ENCODE measurements at places on chromosomes 13 and 19. TPM values are rescaled to one million over a fixed set of nuclear protein-coding genes. Genes with fewer than 3 reads are reported as not detected.

DNA sequence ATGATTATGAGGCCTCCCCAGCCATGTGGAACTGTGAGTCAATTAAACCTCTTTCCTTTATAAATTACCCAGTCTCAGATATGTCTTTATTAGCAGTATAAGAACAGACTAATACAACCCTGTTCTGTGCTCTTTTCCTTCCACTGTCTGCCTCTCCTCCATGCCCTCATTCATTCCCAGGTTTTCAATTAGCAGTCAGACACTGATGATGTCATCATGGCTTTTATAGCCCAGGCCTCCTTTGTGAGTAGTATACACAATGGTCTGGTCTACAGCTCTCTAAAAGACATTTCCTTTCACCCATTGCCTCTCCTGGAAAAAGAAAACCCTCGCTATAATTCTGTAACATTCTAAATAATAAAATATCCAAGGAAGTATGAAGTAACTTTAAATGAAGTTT lies 25.5 kb downstream of the FGF14 start:
- H3K27ac ChIP-seq, result no peak overlapping the region
- no peaks in the 10 kb centered on the region for H3K27me3 ChIP-seq
- no peaks in the 10 kb centered on the region for H3K4me1 ChIP-seq

DNA sequence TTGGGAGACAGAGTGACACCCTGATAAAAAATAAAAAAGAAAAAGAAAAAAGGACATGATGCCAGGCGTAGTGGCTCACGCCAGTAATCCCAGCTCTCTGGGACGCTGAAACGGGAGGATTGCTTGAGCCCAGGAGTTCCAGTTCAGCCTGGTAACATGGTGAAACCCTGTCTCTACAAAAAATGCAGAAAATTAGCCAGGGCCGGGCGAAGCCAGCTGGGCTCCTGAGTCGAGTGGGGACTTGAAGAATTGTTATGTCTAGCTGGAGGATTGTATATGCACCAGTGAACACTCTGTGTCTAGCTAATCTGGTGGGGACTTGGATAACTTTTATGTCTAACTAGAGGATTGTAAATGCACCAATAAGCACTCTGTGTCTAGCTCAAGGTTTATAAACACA lies 32.3 kb downstream of the TMPRSS9 start:
- H3K4me1 ChIP-seq, result no peaks in the 10 kb centered on the region
- H3K36me3 ChIP-seq, result no peaks in the 10 kb centered on the region
- H3K27ac ChIP-seq, result no peak overlapping the region
- no peaks in the 10 kb centered on the region for H3K27me3 ChIP-seq

DNA sequence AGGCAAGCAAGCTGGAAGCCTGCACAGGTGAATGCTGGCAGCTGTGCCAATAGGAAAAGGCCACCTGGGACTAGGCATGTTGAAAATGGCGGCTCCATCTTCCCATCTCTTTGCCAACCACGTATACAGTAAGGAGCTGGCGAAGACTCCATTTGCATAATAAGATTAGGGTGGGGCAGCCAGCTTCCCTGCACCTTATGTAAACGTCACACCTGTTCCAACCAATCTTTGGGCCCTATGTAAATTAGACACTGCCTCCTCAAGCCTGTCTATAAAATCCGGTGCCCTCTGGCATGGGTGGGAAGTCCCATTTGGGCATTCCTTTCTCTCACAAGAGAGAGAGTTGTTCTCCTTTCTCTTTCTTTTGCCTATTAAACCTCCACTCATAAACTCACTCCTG lies 16.8 kb downstream of the ADGRE2 start:
- no peak overlapping the region for H3K4me3 ChIP-seq
- no peak overlapping the region for H3K27ac ChIP-seq
- H3K36me3 ChIP-seq, result no peaks in the 10 kb centered on the region
- no peaks in the 10 kb centered on the region for H3K4me1 ChIP-seq
- no peak for DNase-seq

GRCh38 chr13:102197193-102197592 lies 204.7 kb downstream of the FGF14 start:
- no peaks in the 10 kb centered on the region for H3K27me3 ChIP-seq
- H3K4me3 ChIP-seq, result no peak overlapping the region
- no peaks in the 10 kb centered on the region for H3K36me3 ChIP-seq
- DNase-seq, result no peak

DNA sequence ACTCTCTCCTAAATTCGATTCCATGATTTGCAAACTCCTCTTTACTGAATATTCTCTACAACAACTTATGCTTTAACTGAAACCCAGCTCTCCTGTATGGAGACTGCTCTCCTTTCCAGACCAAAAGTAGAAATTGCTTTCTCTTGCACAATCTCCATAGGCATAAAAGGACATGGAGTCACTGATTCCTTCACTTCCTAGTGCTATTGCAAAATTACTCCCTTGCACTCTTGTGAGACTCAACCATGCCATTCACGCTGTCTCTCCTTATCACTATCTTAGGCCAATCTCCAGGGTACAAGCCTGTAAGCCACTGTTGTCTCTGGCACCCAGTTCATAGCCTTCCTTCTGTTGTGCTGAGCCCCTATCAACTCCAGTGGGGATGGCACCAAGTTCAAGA lies 30.6 kb downstream of the SERPINE3 start:
- DNase-seq, result no peak
- no peaks in the 10 kb centered on the region for H3K4me1 ChIP-seq
- no peak overlapping the region for H3K4me3 ChIP-seq
- H3K36me3 ChIP-seq, result no peaks in the 10 kb centered on the region
- H3K27me3 ChIP-seq, result no peaks in the 10 kb centered on the region

DNA sequence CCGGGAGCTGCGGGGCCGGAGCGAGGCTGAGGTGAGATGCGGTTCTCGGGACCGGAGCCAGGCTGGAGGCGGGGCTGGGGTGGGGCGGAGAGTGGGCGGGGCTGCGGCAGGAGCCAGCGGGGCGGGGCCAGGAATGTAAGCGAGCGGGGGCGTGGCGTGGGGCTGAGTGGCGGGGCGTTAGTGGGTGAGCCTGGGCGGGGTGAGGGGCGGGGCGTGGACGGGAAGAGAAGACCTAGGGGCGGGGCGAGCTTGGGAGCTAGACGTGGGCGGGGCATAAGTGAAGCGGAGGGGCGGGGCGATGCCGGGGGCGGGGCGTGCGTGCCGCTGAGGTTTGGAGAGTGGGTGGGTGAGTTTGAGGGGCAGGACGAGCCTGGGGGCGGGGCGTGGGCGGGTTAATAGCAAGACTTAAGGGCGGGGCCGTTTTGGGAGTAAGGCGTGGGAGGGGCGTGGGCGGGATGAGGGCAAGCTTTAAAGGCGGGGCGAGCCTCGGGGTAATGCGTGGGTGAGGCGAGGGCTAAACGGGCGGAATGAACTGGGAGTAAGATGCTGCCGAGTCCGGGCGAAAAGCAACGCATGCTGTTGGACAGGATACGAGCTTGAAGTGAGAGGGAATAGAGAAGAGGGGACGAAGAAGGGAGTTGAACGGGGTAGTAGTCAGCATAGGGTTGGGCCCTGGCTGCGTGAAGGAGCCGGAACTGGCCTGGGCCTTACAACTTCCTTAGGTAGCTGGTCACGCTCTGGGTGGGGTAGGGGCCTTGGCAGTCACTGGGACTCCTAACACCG lies 572 bp downstream of the SNAPC2 start:
- peaks cover 19% of the 10 kb centered on the region for H3K4me1 ChIP-seq
- peaks cover 4% of the 10 kb centered on the region for H3K27me3 ChIP-seq
- H3K4me3 ChIP-seq, result peak overlapping the region; percentile 66
- no peaks in the 10 kb centered on the region for H3K36me3 ChIP-seq
- H3K27ac ChIP-seq, result peak overlapping the region; percentile 92
- peak; percentile 100 for DNase-seq

- no peak overlapping the region for H3K4me3 ChIP-seq
- no peaks in the 10 kb centered on the region for H3K4me1 ChIP-seq
- H3K36me3 ChIP-seq, result no peaks in the 10 kb centered on the region
Measured at GRCh38 chr13:111532111-111532510, 211.7 kb downstream of the TEX29 start.

GRCh38 chr13:52868190-52868589 lies 19.8 kb upstream of the PCDH8 start:
- DNase-seq, result no peak
- no peak overlapping the region for H3K4me3 ChIP-seq
- H3K4me1 ChIP-seq, result no peaks in the 10 kb centered on the region
- no peak overlapping the region for H3K27ac ChIP-seq
- no peaks in the 10 kb centered on the region for H3K27me3 ChIP-seq

GRCh38 chr19:38544569-38545315 lies 73.0 kb downstream of the MAP4K1 start:
- H3K4me3 ChIP-seq, result no peak overlapping the region
- H3K36me3 ChIP-seq, result no peaks in the 10 kb centered on the region
- H3K4me1 ChIP-seq, result no peaks in the 10 kb centered on the region
- H3K27me3 ChIP-seq, result no peaks in the 10 kb centered on the region

GRCh38 chr19:38168637-38169036 lies 55.4 kb downstream of the DPF1 start:
- no peak overlapping the region for H3K4me3 ChIP-seq
- no peaks in the 10 kb centered on the region for H3K36me3 ChIP-seq
- H3K4me1 ChIP-seq, result no peaks in the 10 kb centered on the region
- no peak for DNase-seq
- H3K27ac ChIP-seq, result no peak overlapping the region

GRCh38 chr19:10713317-10713716 lies 4.6 kb upstream of the DNM2 start:
- DNase-seq, result no peak
- H3K4me3 ChIP-seq, result no peak overlapping the region
- H3K27ac ChIP-seq, result no peak overlapping the region
- H3K36me3 ChIP-seq, result no peaks in the 10 kb centered on the region
- H3K4me1 ChIP-seq, result no peaks in the 10 kb centered on the region
- no peaks in the 10 kb centered on the region for H3K27me3 ChIP-seq

DNA sequence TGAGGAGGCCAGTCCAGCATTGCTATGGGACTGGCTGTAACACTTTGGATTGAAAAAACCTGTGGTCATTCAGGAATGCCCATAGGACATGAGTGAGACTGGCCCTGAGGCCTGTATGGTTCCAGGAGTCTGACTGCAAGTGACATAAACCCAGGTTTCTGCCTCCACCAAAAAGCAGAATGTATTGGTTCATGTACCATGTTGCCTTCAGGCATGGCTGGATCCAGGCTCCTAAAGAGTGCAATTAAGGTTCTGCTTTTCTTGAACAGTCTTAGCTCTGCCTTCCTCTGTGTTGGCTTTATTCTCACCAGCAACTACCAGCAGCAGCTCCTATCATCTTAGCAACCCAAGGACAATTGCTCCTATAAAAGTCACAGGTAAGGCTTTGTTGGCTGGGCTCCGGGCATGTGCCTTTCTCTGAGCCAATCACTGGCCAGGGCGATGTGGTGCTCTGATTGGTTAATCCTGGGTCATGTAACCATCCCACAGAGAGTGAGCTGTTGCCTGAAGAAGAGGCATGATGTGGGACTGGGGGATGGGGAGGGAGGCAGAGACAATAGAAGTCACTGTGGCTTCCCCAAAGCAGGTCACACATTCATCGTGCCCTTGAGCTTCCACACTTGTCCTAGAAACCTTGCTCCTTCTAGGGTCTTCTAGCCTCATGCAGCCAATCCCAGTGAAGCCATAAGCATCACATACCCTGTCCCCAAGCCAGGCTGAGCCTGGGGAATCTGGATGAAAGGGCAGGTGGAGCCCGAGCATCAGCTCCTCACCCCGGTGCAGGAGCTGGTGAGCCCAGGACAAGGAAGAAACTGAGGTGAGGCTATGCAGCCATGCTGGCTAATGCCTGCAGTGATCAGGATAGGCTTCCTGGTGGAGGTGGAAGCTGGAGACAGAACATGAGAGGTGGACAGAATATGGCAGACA lies 123.9 kb downstream of the URI1 start:
- H3K27ac ChIP-seq, result no peak overlapping the region
- no peaks in the 10 kb centered on the region for H3K27me3 ChIP-seq
- no peaks in the 10 kb centered on the region for H3K36me3 ChIP-seq
- no peak for DNase-seq
- no peak overlapping the region for H3K4me3 ChIP-seq

The NCR1 gene
- not detected for total RNA-seq

DNA sequence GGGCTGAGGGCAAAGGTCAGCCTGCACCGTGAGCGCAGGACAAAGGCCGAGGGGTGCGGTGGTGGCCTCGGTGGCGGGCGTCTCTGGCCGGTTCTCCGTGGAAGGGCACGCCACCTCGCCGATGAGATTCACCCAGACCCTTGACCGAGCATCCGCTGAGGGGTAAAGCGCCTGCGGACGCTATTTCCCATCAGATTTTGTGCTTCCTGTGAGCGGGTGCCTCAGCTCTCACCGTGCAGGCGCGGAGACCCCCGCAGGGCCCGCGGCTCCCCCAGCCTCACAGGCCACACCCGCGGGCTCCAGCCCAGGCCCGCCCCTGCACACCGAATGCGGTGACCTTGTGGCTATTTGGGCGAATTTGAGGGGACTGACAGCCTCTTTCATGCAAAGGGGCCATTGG lies 348.0 kb downstream of the TEX29 start:
- peaks cover 5% of the 10 kb centered on the region for H3K4me1 ChIP-seq
- H3K4me3 ChIP-seq, result no peak overlapping the region
- no peaks in the 10 kb centered on the region for H3K36me3 ChIP-seq
- H3K27me3 ChIP-seq, result no peaks in the 10 kb centered on the region
- H3K27ac ChIP-seq, result no peak overlapping the region
- no peak for DNase-seq

DNA sequence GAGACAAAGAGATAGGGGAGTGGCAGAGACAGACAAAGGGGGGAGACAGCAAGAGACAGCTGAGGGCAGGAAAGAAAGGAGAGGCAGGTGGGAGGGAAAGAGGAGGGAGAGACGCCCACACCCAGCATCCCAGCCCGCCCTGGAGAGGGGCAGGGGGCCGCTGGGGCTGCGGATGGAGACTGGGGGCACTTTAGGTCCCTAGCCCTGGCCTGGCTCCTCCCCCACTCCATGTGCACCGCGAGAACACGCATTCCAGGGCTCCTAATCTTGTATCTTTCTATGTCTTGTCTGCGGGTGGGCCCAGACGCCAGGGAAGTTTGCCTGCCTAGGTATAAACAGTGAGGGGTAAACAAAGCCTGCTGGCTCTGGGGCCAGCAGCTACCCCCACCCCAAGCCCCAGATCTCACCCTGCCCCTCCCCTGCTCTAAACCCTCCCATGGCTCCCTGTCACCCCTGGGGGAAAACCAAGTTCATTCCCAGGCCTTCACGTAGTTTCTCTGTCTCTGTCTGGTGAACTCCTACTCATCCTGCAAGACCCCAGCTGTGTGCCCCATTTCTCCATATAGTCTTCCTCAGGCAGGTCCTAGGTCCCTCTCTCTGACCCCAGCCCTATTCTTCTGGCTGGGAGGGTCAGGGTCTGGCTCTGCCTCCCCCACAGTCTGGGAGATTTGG lies 5.7 kb downstream of the TLE5 start:
- no peaks in the 10 kb centered on the region for H3K36me3 ChIP-seq
- peak overlapping the region; percentile 88 for H3K27ac ChIP-seq
- H3K4me3 ChIP-seq, result no peak overlapping the region
- no peak for DNase-seq
- peaks cover 8% of the 10 kb centered on the region for H3K4me1 ChIP-seq

DNA sequence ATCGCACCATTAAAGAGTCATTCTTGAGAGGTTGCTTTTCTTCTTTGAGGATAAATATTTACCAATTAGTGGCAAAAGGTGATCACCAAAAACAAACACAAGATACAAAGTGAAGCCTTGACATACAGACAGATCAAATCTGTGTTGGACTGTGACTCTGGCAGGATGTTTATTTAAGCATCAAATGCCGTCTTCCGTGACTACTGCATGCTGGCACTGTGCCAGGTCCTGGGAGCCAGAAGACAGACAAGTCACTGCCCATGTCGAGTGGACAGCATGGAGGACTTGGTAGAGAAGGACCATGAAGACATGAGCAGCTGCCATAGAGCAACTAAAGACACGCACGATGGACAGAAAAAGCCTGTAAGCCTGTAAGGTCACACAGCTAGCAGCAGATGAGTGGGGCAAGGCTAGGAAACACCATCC lies 92.8 kb upstream of the FARP1 start:
- H3K36me3 ChIP-seq, result no peaks in the 10 kb centered on the region
- no peaks in the 10 kb centered on the region for H3K4me1 ChIP-seq
- H3K27ac ChIP-seq, result no peak overlapping the region
- no peaks in the 10 kb centered on the region for H3K27me3 ChIP-seq
- no peak for DNase-seq

Measured in uterus (tissue), 4 donors.